ENCODE measurements at places on chromosomes 12 and 14.

DNA sequence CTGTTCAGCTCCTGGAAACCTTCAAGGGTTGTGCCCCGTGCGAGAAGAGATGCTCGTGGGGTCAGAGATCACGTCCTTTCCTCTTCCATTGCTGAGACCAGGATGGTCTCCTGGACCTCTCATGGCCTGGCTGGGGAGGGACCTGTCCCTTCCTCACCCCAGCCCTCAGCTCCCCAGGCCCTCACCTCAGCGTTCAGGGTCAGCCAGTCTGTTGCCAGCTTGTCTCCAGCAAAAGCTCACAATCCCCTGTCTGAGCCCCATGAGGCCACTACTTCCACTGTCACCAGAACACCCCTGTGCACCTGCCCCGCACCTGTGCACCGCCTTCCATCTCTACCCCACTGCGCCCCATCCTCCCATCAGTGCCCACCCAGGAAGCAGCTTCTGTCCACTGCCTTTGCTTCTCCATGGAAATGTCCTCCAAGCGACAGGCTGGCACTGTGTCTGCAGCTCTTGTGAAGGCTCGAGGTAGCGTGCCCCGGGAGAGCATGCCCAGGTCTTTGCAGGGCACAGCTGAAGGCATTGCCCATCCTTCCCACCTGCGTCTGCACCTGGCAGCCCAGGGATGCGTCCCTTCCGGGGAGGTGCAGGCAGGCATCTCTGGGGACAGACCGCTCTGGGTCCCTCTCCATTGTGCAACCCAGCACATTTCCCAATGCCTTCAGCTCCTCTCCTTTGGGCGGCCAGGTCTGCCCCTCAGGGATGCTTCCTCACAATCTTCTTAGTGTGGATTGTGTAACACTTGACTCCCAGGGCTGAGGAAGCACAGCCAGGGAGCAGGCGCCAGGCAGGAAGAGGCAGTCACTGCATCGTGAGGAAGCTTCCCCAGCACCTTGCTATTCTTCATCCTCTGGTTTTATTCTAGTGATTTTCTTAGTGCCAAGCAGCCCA, 179.6 kb downstream of the ADGRD1 start:
- no peak for DNase-seq

DNA sequence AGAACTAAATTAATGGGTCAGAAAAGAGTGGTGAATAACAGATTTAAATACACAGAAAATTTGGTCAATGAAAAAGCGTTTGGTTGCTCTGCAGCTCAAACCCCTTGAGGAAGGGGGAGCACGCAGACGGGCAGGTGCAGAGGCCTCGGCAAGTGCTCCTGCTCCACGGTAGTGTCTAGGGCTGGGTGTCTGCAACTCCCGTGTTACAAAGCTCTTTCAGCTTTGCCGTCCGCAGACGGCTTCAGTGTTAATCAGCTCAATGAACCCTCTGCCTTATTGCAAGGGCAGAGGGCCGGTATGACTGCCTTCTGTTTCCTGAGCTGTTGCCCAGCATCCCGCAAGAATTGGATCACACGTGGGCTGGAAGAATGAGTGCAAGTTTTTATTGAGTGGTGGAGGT, 125.7 kb upstream of the TRHDE start:
- DNase-seq, result no peak

DNA sequence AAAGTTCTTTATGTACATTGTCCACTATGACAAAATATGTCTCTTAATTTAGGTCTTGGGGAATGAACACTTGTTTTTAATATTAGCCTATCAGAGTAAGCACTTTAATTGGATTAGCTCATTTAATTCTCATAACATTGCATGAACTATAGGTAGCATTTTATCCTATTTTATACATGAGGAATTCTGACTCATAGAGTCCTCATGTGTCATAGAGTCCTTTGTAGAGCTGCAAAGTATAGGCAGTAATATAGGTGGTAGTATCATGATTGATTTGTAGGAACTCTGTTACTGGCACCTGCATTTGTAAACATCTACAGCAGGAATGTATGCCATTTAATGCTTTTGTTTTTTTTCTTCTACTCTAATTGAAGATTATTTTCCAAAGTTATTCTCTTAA, 96.0 kb downstream of the GPHN start:
- no peak for DNase-seq

GRCh38 chr14:106318700-106319099, 792.3 kb downstream of the TMEM121 start:
- no peak for DNase-seq

DNA sequence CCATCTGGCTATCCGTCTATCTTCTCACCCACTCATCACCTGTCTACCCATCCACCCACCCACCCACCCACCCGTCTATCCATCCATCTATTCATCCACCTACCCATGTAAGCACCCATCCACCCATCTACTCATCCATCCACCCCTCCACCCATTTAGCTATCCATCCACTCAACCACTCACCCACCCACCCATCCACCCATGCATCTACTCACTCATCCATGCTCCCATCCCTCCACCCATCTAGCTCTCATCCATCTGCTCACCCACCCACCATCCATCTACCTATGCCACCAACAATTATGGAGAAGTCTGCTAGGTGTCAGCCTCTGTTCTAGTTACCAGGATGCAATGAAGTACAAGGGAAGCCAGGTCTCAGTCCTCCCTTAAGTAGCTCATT, 11.1 kb downstream of the TNFAIP2 start:
- no peak for DNase-seq

- DNase-seq, result no peak
These were observed 767 bp downstream of the REP15 start for GRCh38 chr12:27696864-27697564.

GRCh38 chr14:104739546-104740516, 13.1 kb upstream of the SIVA1 start:
- no peak for DNase-seq

DNA sequence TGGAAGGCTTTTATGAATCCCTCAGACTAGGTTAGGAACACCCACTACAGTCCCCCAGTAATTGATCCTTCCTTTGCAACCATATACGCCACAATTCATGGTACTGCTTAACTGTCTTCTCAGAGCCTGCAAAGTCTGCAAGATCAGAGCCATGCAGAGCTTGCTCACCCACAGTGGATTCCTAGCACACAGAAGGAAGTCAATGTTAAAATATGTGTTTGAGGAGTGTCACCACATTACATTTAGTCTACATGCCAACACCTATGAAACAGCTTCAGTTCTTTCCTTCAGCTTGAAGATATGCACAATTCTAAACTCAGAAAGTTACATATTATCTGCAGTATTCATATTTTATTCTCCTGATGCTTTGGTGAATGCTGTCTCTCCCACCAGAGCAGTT, 138.5 kb downstream of the NDUFA12 start:
- DNase-seq, result no peak
